Stimulated activated CD8-positive, alpha-beta memory T cell treated with anti-CD3 and anti-CD28 coated beads, Interleukin-2, amount 100 ng/mL, for 48 hours (primary cell): ENCODE measurements at places on chromosomes 3 and 15.

GRCh38 chr3:144282313-144282712, 310.7 kb downstream of the DIPK2A start:
- no peak for DNase-seq

DNA sequence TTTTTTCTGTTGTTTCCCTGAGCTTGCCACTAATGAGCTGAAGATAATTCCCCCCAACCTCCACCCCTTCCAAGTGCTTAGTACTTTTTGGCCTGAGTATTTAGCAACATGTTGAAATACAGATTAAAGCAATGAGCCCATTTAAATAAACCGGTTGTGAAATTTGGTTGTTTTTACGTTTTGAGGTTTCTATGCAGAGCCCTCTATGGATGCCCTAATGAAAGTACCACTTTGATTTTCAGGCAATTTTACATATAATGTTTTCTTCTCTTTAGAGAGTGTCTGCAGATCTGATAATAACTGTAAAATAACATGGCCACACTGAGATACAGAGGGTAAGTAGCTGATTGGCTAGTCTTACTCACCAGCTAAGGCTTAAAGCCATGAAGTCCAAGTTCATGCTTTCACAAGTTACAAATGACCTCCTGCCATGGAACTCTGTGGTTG, 139.4 kb upstream of the SLC7A14 start:
- no peak for DNase-seq

DNA sequence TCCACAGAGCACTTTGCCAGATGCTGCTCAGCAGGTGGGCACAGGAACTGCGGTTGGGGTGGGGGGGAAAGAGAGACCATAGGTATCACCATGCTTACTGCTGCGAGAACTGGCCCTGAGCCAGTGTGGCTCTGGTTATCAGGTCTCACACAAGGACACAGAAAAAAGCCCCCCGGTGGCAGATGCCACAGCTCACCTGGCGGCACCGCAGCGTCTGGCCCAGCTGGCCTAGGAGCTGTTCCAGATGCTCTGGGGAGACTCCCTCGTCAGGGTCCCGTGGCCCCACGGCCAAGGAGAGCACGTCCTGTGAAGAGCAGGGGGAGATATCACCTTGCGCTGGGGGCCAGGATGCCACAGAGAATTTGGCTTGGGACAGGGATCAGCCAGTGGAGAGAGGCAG, 10.8 kb downstream of the CDAN1 start:
- DNase-seq: no peak

DNA sequence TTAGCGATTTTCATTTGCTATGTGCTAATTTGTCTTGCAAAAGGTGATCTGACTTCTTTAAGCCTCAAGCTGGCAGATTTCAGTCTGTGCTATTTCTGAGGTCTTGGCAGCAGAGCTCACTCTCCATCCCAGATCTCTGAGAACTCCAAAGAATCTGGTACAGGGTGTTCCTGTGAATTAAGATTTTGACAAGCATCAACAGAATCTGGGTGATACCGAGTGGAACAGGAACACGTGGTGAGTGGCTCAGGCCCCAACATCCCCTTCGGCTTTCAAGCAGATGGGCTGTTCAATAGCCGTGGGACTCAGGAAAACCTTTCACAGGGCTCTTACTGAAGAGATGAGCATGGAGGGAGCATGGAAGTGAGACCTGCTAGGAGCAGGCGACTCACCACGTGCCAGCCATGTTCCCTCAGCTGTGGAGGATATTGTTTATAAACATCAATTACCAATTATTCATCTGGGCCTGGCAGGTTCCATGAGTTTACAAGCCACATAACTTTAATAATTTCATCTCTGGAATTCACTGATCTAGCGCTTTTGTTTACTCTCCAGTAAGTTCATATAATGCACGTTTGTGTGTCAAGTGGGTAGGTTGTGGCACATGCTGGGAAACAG, 103.4 kb upstream of the SELENOK start:
- no peak for DNase-seq

- DNase-seq: no peak
Observed at GRCh38 chr3:191255156-191255555, 56.1 kb downstream of the OSTN start.

GRCh38 chr3:37768107-37768809, 93.4 kb upstream of the CTDSPL start:
- DNase-seq: no peak

GRCh38 chr15:96500508-96500907, 170.0 kb downstream of the NR2F2 start:
- DNase-seq: no peak

DNA sequence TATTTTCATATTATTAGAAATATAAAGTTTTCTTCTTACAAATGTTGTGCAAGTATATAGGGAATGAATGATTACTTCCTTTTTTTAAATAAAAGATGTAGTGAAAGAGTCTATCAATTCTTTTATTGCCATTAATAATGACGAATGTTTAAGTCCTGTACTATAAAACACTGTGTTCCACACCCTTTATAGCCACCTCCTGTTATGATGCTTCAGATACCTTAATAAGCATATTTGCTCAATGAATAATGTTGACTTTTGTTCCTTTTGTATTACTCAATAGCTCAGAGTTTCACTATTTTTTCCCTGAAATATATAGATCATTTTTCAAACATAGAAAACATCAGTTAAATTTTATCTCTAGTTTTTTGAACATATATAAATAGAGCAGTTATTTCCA, 378.2 kb upstream of the THBS1 start:
- no peak for DNase-seq

DNA sequence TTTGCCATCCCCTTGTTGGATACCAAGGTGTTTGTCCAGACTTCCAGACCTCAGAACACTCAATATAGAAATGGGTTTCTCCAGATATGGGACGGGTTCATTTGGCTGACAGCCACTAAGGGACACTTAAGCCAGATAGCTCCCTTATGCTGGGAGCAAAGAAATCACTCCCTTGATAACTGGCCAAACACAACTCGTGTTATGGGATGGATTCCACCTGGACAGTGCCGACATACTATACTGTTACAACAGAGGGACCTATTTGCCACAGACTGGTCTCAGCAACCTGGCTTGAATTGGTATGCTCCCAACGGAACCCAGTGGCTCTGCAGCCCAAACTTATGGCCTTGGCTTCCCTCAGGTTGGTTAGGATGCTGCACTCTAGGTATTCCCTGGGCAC, 114.0 kb upstream of the PLCL2 start:
- DNase-seq: no peak

GRCh38 chr3:119481079-119481478, 12.3 kb downstream of the POGLUT1 start:
- no peak for DNase-seq
